Fibroblast of skin of scalp (primary cell): ENCODE measurements at places on chromosomes 1 and 21.

DNA sequence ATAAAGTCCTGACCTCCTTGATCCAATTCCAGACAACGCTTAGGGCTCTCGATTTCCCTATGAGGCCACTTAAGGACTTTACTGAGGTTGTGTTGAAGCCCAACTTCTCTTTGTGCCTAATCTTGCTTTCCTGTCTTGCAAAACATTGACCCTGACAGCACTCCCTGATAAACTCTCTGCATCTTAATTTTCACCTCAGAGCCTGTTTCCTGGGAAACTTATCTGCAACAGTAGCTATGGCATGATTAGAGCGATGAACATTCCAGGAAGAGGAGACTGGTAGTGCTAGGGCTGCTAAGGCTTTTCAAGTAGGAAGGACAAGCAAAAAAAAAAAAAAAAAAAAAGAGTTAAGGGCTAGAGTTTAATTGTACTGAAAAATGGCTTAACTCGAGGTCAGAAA is 118.9 kb downstream of the RGS21 start:
- no peak for DNase-seq

DNA sequence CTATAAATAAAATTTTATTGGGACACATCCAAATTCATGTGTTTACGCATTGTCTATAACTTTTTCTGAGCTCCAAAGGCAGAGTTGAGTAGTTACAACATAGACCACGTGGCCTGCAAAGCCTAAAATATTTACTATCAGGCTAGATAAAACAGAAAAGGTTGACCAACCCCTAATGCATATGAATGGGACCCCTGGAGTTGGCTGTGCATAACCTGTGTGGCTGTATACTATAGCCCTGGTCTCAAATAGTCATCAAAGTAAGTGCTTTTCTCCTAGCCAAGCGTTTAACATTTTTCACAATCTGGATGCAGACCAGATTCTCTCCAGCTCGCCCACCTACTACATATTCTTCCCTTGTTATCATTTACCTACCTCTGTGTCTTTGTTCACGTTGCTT is 60.4 kb downstream of the CYYR1 start:
- no peak for DNase-seq

DNA sequence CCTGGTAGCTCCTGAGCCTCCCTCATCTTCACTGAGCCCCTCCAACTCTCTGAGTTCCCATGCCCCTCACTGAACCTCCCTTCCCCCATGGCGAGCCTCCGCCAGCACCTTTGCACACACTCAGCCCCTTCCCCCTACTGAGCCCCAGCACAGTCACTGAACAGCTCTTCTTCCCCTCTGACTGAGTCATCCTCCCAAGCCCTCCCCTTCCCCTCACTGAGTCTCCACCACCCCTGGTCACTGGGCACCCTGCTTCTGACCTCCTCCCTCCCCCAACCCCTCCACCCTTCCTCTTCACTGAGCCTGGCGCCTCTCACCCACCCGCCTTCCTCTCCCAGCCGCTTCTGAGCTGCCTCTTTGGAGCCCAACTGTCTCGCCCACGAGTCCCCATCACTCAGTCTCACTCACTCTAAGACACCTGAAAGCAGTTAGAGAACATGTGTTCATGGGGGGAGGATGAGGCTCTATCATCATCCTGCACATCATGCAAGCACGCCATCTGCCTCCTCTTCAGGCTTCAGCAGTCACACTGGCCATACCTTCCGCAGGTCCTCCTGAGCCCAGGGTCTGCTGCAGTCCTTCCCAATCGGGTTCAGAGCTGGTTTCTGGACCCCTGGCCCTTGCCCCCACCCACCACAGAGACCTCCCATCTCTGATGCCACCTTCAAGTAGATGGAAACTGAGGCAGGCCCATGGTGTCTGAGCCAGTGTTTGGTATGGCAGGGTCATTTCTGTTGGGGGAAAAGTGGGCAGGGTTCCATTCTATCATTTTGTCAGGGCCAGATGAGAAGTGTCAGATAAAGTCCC is 2.0 kb upstream of the TRNP1 start:
- no peak for DNase-seq

DNA sequence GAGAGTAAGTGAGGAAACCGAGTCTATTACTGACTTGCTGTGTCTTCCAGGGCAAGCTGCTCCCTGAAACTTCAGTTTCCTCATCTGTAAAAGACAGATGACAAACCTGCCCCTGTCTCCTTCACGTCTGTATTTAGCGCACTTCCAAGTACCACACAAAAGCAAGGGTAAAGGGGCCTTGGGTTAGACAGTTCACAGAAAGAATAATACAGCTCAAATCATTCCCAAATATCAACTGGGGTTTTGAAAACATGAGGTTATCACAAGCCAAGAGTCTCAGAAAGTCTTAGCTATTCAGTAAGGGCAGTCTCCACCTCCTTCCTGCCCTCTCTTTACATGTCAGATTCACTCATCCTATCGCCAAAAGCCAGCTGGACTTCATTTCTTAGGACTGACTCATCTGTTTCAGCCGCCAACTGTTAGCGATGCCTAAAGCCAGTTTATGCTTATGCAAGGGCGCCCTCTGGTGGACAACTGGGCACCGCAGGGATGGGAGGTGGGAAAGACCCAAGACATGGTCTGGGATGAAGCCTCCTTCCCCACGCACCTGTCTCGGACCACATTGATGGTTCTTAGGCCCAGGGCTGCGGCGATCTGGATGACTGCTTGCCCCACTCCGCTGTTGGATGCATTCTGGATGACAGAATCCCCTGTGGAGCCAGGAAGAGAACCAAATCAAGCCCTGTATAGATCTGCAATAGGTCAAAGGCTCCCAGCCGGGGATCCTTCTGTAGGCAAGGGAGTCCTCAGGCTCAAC is 21.1 kb upstream of the SRSF4 start:
- DNase-seq: peak; percentile 98

DNA sequence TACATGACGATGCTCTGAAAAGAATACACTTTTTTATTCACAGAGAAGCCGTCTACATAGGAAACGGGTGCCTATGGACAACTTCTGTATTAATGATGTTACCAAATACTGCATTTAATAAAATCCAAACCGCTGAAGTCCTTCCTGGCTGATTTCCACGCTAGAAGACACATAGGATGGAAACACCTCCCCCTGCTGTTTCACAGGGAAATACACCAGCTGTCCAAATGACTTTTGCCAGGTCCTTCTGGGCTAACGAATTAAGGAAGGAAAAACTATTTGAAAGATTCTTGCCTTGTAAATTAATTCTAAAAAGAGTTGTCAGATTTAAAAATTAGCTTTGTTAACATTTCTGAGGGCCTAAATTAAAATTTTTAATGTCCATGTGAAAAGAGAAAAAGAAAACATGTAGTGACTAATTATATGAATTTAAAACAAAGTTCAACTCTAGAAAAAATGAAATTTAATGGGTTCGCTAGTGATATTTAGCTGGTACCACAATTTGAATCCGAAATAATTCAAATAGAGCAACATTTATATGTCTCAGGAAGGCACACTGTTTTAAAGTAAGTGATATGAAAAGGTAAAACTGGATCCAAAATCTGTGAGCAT is 146.0 kb downstream of the RERE start:
- DNase-seq: peak; percentile 77

GRCh38 chr1:232675260-232675659 is 45.3 kb upstream of the SIPA1L2 start:
- DNase-seq: no peak

DNA sequence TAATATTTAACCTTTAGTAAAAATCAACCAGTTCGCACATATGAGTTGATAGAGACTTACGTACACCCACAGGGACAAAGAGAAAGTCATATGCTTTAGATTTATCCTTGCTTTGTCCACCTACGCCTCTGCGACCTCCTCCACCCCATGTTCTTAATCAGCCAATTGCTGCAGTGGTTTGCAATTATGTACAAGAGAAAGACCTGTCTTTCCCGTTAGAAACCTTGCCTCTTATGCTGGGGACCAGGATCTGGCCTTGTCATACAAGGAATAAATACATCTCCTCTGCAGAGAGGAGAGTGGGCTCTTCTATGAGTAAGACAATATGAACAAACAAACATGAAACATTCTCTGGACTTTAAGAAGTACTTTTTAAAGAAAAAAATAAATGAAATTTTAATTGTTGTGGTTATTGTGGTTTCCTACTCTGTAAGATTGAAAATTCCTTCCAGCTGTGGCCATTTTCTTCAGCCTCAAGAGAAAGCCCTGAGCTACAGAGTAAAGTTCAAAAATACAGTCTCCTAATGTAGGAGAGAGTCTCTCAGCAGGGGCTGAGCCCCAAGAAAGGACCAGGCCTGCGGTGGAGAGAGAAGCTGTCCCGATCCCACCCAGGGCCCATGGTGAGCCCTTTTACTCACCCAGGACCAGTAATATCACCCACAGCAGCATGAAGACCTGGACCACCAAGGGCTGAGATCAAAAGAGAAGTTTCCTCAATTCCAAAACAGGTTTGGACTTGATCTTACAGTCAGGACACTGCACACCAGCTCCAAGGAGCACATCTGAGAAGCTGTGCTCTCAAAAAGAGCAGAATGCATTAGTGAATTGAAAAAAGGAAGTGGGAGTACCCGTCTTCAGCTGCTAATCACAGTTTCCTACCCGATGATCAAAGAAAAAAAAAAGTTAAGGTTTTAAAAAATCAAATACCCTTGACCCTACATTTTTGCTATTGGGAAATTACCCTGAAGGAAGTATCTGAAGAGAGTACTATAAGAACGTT is at the start of gene FCRL5:
Gene FCRL5, minus strand, starts transcription at position 822 of the 1,000 bp plus-strand sequence. Its CDS starts 153 bp downstream, at position 669.
- DNase-seq: no peak

DNA sequence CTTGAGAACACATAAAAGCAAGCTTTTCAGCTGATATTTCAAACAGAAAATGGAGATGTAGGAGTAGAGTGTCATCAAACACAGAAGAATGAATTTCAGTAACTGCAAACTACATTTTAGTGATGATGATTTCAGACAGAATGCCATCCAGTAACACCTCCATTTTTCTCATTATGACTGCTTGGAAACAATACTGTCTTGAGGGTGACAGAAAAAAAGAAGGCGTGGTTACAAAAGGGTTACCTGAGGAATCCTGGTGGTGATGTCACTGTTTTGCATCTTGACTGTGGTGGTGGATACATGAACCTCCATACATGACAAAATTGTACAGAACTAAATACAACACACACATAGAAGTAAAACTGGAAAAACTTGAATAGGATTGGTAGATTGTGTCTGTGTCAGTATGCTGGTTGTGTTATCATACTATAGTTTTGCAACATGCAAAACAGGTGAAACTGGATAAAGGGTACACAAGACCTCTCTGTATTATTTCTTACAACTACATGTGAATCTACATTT is 375.9 kb downstream of the PTBP2 start:
- no peak for DNase-seq

DNA sequence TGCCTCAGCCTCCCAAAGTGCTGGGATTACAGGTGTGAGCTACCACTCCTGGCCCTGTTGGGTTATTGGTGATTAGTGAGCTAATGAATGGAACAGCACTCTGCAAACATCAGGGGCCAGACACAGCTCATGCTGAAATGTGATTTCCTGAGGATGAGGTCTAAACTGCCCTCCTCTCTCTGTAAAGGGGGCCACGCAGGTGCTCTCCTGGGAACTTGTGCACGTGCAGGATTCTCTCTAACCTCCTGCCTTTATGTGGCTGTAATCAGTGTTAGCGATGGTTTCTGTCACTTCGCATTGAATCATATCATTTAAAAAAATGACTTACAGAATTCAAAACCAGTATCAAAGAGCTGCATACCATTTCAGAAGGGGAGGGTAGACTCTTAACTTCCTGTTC is 3.6 kb downstream of the GPR157 start:
- DNase-seq: no peak

GRCh38 chr1:105785021-105785420 is 1271.5 kb upstream of the PRMT6 start:
- no peak for DNase-seq

GRCh38 chr1:5408401-5408800 is 583.8 kb downstream of the NPHP4 start:
- DNase-seq: no peak

DNA sequence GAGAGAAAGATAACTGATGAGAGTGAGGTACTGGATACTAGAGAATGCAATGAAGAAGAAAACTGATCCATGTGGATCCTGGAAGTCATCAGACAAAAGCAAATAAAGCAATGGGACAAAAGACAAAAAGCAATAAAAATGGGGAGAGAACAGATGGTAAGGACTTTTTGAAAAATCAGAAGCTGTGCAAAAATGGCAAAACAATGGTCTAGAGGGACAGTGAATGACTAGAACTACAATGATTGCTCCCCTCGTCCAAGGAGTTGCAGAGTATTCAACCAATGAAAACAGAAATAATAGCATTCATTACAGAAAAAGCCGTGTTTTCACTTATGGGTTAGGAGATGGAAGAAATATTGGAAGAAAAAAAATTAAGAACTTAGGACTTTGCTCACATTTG is 18.5 kb downstream of the LUZP1 start:
- no peak for DNase-seq

- no peak for DNase-seq
These were observed 8.1 kb downstream of the ZNF687 start for GRCh38 chr1:151289991-151290708.

DNA sequence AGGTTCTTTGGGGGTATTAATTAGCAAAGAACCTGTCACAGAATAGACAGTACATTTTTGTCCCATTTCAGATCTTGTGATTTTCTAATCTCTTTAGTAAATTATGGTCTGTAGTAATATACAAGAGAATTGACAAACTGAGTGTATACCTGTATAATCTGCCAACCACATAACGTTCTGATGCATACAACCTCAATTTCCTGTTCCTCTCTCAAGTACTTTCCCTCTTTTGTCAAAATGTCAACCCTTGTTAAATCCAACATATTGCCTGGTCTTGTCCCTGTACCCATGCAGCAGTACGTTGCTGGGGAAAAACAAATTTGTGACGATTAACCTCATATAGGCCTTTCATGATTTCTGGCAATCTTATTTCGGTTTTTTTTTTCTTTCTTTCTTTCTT is 1.1 kb downstream of the ARV1 start:
- DNase-seq: no peak

DNA sequence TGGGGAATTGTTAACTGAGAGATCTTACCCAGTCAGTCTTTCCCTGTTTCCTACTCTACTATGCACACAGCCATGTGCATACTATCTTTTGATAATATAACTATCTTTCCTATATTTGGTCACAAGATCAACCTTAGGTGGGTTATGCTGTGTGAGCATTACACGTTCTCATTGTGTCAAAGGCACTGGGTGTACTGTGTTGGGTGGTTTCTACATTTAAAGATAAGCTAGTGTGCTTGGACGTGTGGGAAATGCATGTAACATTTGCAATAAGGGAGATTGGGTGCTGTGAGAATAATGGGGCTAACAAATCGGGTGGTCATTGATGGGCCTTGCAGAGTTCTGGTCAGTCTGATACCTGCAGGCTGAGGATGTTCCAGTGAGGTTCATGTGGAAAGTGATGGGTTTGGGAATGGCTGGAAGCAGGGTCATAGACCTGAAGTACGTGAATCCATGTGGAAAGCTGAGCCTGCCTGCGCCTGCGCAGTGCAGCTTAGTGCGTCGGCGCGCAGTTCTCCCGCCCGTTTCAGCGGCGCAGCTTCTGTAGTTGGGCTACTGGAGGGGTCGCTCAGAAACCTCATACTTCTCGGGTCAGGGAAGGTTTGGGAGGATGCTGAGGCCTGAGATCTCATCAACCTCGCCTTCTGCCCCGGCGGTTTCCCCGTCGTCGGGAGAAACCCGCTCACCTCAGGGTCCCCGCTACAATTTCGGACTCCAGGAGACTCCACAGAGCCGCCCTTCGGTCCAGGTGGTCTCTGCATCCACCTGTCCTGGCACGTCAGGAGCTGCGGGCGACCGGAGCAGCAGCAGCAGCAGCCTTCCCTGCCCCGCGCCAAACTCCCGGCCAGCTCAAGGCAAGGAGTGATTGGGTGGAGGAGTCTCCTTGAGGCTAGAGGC is at the start of gene MSH4:
Gene MSH4, plus strand, starts transcription at position 507 of the 897 bp plus-strand sequence. Its CDS starts 104 bp downstream, at position 611.
- peak; percentile 10 for DNase-seq

- DNase-seq: no peak
These were observed 32.0 kb upstream of the PRDX6 start for GRCh38 chr1:173445164-173445563.
